ENCODE measurements at places on chromosomes 3 and 15.

DNA sequence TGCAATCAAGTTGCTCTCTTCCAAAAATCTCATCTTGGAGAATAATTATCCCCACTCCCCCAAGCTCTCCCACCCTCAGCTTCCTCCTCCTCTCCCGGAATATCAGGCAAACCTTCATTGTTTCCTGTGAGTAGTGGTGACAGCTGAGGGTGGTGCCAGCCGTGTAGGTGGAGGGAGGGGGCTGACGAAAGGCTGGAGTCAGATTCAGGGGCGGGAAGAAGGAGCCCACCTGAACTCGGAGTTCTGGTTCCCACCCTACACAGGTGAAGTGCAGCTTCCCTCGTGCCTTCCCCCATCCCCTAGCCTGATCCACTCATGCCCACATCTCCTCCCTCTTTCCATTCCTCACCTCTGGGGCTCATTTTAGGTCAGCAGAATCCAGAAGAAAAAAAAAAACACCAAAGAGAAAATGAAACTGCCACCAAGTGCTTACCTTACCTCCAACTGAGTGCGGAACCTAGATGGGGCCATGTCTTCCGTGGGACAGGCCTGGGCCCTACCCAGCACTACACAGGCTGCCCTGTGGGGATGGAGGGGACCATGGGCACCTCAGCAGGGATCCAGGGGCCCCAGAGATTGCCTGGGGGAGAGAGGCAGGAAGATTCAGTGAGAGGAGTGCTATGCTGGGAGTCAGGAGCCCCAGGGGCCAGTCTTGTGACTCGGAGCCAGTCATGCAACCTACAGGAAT is 81.3 kb downstream of the ADCY5 start:
- DNase-seq, result no peak

DNA sequence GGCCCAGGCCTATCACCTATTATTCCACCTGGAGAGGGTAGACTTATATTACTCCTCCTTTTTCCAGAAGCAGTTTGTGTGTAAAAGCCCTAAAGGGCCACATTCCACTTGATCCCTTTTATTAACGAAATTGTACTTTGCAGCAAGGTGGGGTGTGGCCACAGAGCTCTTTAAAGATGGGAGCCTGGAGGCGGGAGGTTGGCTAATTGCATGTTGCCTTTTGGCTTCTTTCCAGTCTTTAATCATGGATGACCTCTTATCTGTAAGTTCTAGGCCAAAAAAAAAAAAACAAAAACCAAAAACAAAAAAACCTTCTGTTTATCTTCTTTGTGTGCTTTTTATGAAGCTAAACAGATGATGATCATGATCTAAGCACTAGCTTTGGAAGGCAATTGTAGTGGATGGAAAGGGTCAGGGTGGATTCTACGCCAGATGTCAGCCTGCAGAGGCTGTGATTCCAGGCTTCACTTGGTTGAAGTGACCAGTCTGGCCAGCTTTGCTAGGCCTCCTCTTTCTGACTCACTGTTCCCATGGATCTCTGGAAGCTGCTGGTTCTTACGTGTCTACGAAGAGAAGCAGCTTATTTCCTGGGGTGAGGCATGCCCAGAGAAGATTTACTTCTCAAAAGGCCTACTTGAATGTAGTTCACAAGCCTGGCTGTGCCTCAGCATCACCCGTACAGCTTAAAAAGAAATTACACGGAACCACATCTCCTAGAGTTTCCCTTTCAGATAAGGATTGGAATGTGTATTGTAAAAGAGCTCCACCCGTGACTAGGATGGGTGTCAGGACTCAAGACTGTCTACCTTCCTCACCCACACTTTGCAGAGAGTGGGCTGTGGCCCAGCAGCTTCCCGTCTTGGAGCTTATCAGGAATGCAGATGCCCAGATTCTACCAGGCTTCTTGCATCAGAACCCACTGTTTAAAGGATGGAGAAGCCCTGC is 330.9 kb upstream of the C2CD4B start:
- DNase-seq, result no peak

- peak; percentile 39 for DNase-seq
Observed at GRCh38 chr15:73683777-73684580, at the start of gene CD276. Gene CD276 (plus strand): TSS chr15:73684383. CDS start chr15:73699640, 15,257 bp downstream.

DNA sequence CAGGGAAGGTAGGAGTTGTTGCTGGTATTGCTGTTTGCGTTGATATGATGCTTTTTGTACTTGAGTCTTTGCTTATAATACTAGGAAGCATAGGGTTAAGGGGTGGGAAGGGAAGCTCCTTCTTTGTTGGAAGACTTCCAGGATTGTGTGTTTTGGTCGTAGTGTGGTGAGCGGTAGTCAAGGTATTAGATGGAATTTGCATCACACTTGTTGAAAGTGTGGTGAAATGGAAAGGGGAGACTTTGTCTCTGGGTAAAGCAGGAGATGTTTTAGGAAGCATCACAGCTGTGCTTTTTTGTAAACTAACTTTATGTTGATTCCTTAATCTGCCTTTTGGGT is 14.9 kb downstream of the IGSF10 start:
- no peak for DNase-seq

DNA sequence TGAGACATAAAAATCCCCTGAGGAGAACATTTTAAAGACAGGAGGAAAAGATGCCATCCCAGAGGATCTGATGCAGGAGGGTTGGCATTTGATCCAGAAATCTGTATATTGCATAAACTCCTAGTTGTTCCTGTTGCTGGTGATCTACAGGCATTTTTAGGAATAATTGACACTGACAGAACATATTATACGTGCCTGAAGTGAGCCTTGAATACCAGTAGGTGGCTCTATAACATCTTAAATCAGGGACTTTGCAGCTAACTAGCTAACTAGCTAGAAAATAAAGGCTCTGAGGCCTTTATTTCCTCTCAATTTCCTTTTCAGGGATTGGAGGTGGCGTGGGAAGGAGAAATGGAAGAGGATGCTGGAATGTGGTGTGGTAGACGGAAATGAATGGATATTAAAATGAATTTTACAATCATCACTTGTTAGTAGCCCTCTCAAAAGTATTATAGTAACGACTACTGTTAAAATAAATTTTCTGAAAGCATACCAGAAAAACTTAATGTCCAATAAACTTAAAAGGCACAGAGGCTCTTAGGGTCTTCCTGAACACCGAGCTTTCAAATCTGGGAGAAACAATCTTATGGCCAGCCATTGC is 73.8 kb upstream of the ZBED2 start:
- peak; percentile 53 for DNase-seq

DNA sequence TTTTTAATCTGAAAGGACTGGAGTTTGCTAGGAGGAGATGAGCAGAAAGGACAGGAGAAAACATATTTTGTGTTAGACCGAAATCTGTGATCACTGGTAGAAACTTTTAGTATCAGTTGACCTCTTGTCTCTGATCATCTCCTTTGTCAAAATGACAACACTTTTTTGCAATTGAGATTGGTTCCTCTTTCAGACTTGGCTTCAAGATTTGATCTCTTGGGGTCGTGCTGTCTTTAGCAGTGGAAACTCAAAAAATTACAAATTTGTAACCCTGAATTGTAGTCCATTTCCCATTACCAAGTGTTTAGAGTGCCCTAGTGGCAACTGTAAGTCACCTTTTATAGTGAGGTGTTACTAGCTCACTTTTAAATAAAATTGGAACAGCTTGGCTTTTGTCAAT is 107.4 kb downstream of the KLHL25 start:
- DNase-seq, result no peak

DNA sequence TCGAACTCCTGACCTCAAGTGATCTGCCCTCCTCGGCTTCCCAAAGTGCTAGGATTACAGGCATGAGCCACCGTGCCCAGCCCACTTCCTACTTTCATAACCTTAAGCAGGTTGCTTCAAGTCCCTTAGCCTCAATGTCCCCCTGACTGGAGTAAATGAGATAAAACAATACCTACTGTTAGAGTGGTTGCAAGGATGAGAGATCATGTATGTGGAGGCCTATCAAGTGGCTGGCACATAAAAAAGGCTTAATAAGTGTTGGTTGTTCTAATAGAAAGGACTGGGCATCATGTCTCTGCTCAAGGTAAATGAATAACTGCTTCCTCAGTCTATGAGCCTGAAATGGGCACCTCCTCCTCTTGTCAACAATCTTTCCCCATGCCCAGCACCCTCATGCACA is 25.9 kb upstream of the UBE2E1 start:
- no peak for DNase-seq

- no peak for DNase-seq
Observed at GRCh38 chr3:123093696-123094095, 26.9 kb downstream of the PDIA5 start.

DNA sequence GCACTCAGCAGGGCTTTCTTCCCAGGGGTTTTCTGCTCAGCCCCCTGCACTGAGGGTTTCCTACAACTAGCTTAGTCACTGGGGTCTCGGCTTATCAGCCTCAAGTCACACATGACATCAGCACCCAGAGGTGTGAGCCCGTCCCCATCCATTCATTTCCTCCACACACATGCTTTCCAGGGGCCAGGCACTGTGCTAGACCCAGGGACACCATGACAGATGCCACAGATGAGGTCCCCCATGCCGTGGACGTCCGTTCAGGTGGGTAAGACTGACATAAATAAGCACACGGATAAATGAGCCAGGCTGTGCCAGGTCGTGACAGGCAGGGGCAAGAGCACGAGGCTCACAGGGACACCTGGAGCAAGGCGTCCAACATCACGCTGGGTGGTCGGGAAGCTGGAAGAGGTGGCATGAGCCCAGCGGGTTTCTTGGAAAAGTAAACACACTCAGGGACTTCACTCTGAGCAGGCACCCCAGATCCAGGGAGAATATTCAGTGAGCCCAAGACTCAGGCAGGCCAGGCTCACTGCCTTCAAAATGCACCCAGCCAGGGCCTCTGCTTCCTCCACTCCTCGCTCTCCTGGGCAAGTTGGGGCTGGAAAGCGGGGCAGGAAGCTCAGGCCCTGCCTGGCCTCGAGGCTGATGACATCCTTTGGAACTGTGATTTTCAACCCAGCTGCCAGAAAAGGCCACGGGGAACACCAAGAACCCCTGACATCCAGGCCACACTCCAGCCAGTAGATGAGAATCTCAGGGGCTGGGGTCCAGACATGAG is 139.3 kb downstream of the CHSY1 start:
- no peak for DNase-seq

GRCh38 chr15:48516121-48516520 is 129.4 kb downstream of the FBN1 start:
- DNase-seq, result no peak

DNA sequence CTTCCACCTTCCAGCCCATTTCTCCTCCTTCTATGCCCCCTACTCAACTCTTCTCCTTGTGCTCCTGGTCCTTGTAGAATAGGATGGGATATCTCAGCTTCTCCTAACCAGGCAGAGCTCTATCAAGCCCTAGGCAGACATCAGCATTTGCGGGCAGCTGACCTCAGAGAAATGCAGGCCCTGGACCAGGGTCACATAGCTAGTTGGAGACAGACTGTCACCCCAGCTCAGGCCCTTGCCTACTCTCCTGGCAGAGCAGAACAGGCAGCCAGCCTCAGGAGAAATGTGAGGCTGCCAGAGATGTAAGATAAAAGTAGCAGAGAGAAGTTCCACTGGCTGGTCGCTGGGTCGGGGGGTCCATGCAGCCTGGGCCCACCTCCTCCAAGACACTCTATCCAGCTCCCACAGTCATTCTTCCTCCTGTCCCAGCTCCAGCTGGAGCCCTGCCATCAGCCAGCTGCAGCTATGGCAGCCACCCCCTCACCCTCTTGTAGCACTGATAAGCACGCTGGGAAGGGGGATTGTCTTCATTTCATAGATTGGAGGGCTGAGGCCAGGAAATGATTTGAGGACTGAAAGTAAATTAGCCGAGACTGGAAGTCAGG is 4.0 kb downstream of the CYP8B1 start:
- peak; percentile 13 for DNase-seq

DNA sequence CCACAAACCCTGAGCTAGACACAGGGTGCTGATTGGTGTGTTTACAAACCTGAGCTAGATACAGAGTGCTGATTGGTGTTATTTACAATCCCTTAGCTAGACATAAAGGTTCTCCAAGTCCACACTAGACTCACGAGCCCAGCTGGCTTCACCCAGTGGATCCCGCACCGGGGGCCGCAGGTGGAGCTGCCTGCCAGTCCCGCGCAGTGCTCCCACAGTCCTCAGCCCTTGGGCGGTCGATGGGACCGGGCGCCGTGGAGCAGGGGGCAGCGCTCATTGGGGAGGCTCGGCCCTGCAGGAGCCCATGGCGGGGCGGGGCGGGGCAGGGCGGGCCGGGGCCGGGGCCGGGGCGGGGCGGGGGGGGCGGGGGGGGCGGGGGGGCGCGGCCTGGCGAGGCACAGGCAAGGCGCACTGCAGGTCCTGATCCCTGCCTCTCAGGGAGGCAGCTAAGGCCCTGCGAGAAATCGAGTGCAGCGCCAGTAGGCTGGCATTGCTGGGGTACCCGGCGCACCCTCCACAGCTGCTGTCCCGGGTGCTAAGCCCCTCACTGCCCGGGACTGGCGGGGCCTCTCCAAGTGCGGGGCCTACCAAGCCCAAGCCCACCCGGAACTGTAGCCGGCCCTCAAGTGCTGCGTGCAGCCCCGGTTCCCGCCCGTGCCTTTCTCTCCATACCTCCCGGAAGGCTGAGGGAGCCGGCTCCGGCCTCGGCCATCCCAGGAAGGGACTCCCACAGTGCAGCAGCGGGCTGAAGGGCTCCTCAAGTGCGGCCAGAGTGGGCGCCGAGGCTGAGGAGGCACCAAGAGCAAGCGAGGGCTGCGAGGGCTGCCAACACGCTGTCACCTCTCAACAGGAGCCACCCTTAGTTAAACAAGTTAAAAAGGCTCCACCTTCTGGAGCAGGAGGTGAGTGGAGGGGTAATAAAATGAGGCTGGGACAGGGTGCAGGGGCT is 9.8 kb upstream of the TMEM40 start:
- no peak for DNase-seq

DNA sequence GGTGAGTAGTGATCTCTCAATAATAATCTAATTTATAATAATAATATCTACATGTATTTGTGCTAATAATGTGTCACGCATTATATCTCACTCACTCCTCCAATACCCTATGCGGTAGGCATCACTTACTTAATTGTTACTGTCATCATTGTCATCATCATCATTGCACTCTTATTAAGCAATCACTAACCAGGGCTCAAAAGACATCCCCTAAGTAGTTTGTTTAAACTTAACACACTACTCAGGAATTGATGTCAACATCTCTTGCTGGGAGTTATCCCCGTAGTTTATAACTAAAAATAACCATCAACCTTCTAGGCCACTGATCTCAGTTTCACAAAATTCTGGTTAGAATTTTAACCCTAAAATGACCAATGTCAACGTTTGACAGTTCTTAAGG is 56.8 kb upstream of the ICE2 start:
- DNase-seq, result no peak

- DNase-seq, result peak; percentile 55
Observed at GRCh38 chr15:89442671-89443307, 53.6 kb downstream of the RHCG start.

DNA sequence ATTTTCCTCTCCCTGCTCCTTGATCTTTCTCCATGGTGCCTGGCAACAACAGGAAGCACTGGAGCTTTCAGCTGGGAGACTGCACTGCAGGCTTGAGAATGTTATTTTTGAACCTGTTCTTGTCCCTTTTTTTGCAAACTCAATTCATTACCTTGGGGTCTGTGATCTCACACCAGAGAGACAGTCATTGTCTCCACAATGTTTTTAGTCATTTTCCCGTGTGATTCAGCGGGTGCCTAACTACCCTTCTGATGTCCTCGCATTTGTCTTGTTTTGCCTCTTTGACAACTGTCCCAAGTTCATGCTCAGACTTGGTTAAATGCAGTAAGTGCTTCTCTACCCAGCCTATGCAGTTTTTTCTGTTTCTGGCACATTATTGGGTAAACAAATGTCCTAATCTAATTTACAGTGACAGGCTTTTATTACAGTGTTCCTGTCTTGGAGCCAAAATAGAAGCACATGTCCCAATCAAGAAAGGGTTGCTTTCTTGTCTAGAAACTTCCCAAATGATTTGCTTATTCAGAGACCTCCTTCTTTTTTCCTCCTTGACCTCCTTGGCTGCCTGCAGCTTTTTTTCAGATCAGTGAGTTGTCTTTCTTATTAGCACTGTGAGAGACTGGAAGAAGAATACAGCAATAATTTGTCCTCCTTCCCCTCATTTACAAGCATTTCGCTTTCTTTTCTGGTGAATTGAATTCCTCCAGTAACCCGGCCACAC is 162.4 kb downstream of the NSUN3 start:
- DNase-seq, result no peak
